COLO829 (cell line): ENCODE measurements at places on chromosomes 1 and 21.

GRCh38 chr21:36487641-36488307 is 7.9 kb upstream of the CLDN14 start:
- no peak for DNase-seq

DNA sequence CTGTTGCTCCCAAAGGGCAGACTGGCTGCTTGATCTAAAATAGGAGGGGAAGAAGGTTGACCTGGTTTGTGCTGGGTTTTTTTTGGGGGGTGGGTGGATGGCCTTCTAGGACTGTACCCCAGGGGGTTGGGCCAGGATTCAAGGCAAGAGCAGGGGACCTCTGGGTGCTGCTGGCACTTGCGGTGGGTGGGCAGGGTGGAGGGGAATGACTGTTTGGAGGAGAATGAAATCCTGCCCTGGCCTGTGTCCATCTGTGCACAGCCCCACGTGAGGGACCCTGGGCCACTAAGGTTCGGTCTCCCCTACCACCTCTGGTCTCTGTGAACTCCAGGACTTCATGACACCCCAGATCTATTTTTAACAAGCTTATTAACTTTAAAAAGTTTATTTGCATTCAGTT is 414.2 kb downstream of the PTPRU start:
- DNase-seq = no peak

- DNase-seq = no peak
Observed at GRCh38 chr1:111553196-111553595, 49.8 kb upstream of the ADORA3 start.

GRCh38 chr1:205791568-205792180 is 16.4 kb upstream of the RAB29 start:
- DNase-seq = peak; percentile 59

- peak; percentile 5 for DNase-seq
Observed at GRCh38 chr1:4650481-4650880, 3.9 kb upstream of the AJAP1 start.

DNA sequence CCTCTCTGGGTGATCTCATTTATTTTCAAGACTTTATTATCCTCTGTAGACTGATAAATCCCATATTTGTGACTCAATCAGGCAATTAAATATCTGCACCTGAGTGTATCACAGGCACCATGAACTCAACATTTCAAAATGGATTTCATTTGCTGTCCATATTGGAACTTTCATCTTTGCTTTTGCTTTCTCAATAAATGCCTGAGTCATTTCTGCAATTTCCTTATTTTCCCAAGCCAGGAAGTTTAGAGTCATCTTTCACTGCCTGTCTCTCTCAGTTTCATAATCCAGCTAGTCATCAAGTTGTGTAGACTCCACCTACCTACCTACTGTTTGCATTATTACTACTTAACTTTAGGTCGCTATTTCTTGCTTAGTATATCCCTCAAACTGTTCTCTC is 540.9 kb downstream of the LMO4 start:
- no peak for DNase-seq

DNA sequence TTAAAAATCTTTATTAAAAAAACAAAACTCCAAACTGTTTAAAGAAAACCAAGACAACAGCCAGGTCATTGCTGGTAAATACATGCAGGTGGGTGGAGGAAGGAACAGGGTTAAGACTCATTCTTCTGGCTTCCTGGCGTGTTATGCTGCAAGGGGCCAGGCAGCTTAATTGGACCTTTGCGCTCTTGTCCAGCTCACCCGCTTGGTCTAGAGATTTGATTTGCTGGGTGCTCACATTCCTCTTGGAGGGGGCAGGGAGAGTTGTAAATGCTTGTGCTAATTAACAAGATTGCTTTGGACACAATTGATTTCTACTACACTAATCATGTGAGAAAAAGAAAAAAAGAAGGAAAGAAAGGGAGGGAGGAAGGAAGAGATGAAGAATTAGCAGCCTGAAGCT is 10.5 kb downstream of the CEP104 start:
- DNase-seq = no peak
